Activated CD8-positive, alpha-beta T cell treated with anti-CD3 and anti-CD28 coated beads for 36 hours (primary cell): ENCODE measurements at places on chromosomes 6 and 20. TPM values are rescaled to one million over a fixed set of nuclear protein-coding genes. Genes with fewer than 3 reads are reported as not detected.

The TMEM63B gene
- 9.1 TPM for total RNA-seq

The TP53TG5 gene
- not detected for total RNA-seq

The RNF217 gene
- 0.09 TPM for total RNA-seq

The TCEA2 gene
- total RNA-seq, result 30.0 TPM

The CCN2 gene
- not detected for total RNA-seq

GRCh38 chr6:147738516-147739162, 230.1 kb downstream of the SAMD5 start:
- H3K4me3 ChIP-seq, result no peak overlapping the region
- no peaks in the 10 kb centered on the region for H3K36me3 ChIP-seq
- no peak overlapping the region for H3K27ac ChIP-seq
- peak; percentile 11 for DNase-seq
- H3K27me3 ChIP-seq, result peaks cover 10% of the 10 kb centered on the region

DNA sequence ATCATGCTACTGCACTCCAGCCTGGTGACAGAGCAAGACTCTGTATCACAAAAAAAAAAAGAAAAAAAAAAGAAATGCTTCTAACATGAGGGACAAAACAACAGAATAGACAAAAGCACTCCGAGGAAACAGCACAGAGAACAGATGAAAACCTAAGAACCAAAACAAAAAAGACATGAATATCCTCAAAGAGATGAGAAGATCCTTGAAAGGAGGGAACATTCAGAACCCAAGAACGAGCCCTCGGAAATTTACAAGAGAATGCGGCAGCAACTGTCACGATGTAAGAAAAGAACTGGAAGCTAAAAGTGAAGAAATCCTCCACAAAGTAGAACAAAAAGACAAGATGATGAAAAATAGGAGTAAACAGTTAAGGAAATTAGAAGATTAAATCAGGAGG, 21.2 kb downstream of the ADA start:
- DNase-seq, result no peak
- H3K27ac ChIP-seq, result no peak overlapping the region
- H3K27me3 ChIP-seq, result no peaks in the 10 kb centered on the region
- H3K4me1 ChIP-seq, result peaks cover 6% of the 10 kb centered on the region
- no peak overlapping the region for H3K4me3 ChIP-seq

GRCh38 chr6:93684339-93684738, 265.0 kb upstream of the EPHA7 start:
- no peaks in the 10 kb centered on the region for H3K36me3 ChIP-seq
- no peaks in the 10 kb centered on the region for H3K4me1 ChIP-seq
- no peak overlapping the region for H3K4me3 ChIP-seq
- H3K27me3 ChIP-seq, result no peaks in the 10 kb centered on the region

DNA sequence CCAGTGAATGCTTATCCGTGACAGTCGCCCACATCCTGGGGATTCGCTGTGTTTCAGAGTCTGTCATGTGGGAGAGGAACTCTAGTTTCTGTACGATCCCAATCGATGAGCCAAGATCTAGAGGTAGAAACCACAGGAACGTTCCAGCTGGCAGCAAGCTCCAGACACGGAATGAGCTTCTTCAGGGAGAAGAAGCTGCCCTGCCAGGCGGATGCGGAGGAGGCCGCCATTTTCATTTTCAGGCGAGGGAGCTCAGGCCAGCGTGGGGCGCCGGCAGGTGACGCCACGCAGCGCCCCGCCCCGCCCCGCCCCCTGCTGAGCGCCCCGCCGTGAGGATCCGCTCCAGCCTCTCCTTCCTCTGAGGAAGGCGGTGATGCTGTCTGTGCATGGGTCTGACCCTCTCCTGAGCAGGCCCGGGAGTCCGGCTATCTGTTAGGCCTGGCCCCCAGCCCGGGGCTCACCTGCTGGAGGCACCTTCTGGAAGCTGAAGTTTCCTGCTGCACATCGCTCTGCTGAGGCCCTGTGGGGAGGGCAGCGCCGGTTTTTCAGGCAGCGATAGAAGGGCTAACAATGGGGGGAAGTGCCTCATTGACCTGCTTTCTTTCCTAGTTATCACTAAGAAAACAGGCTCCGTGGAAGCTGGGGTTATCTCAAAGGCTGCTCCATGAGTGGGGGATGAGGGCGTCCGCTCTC, 147.5 kb downstream of the ERMARD start:
- H3K27ac ChIP-seq, result no peak overlapping the region
- no peak overlapping the region for H3K4me3 ChIP-seq
- DNase-seq, result no peak
- peaks cover 1% of the 10 kb centered on the region for H3K27me3 ChIP-seq

GRCh38 chr6:156647140-156647784, 129.9 kb upstream of the ARID1B start:
- H3K4me1 ChIP-seq, result peaks cover 14% of the 10 kb centered on the region
- no peaks in the 10 kb centered on the region for H3K36me3 ChIP-seq
- H3K4me3 ChIP-seq, result no peak overlapping the region
- H3K27ac ChIP-seq, result no peak overlapping the region

DNA sequence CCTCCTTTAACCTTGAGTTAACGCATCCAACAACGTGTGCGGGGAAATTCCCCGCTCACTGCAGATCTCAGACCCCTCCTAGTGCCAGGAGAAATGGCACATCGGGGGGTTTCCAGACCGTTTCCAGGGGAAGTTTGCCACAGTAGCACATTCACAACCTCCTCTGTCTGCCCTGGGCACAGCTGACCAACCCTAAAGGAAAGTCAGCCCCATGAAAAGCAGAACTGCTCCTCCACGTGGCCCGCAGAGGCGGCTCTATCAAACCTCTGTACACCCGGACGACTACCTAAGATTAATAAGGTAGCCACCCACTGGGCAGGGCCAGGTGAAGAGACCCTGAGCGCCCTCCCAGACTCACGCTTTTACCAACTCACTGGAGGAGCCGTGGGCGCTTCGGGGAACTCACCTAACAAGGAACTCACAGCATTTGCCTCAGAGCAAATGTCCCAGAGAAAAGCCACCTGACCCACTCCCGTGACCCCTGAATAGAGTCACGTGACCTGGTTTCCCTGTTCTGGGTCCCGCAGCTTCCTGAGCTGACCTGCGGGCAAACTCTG, 93.1 kb downstream of the PRND start:
- no peaks in the 10 kb centered on the region for H3K27me3 ChIP-seq
- H3K27ac ChIP-seq, result peak overlapping the region; percentile 100
- peaks cover 62% of the 10 kb centered on the region for H3K4me1 ChIP-seq
- DNase-seq, result peak; percentile 82
- peaks cover 49% of the 10 kb centered on the region for H3K36me3 ChIP-seq
